ENCODE measurements at places on chromosomes 4 and X. TPM values are rescaled to one million over a fixed set of nuclear protein-coding genes. Genes with fewer than 3 reads are reported as not detected.
A peak's percentile ranks its signal among the peaks of the same experiment; 100 is the strongest.

FHDC1 gene
- polyA plus RNA-seq: 0.96 TPM

SERTM2 gene
- not detected for polyA plus RNA-seq

RAP1GDS1 gene
- 43.3 TPM for polyA plus RNA-seq

EPGN gene
- 212 TPM for polyA plus RNA-seq

ARAP2 gene
- 9.3 TPM for polyA plus RNA-seq

RTL5 gene
- polyA plus RNA-seq: 0.17 TPM

NOX1 gene
- polyA plus RNA-seq: not detected

- DNase-seq: no peak
These were observed 6.0 kb downstream of the SMAD1 start for GRCh38 chr4:145487631-145488030.

- no peak for DNase-seq
These were observed 40.4 kb upstream of the MAOA start for GRCh38 chrX:43615660-43616059.

DNA sequence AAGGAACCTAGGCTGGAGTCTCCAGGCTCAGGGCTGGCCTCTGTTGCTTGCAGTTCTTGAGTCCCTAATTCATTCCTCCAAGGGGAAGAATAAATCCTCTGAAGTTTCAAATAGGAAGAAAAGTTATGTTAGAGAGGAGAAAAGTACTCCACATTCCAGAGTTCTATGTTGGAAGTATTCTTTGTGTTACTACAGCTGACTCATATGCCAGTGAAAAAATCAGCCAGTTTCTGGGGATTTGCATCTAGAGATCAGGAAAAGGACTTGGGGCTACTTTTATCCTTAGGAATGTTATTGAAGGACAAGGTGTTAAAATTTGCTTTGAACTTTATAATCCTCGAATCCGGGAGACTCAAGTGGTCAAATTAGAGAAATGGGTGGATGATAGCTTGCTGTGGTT, 11.7 kb upstream of the NUDT9 start:
- no peak for DNase-seq

DNA sequence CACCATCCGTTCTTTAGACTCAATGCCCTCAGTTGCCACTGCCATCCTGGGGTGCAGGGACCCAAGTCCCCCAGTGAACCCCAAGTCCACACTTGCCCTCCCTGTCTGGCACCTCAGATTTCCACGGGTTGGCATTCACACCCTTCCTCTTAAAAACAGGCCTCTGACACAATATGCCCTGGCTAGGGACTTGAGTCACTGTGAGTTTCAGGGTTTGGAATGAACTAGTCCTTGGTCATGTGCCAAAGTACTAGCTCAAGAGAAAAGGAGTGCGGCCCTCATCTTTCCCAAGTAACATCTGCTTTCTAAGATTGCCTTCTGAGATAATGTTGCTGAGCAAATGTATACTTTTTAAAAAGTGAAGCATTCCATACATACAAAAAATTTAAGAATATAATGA, 134.0 kb downstream of the MID1 start:
- DNase-seq: peak; percentile 21

GRCh38 chrX:24245202-24245601, 68.7 kb downstream of the SUPT20HL2 start:
- no peak for DNase-seq

Measured in keratinocyte (primary cell).